Sigmoid colon (tissue), 7 donors: ENCODE measurements at places on chromosomes 7 and 10. TPM values are rescaled to one million over a fixed set of nuclear protein-coding genes. Genes with fewer than 3 reads are reported as not detected.
A peak's percentile ranks its signal among the peaks of the same experiment; 100 is the strongest.

DNA sequence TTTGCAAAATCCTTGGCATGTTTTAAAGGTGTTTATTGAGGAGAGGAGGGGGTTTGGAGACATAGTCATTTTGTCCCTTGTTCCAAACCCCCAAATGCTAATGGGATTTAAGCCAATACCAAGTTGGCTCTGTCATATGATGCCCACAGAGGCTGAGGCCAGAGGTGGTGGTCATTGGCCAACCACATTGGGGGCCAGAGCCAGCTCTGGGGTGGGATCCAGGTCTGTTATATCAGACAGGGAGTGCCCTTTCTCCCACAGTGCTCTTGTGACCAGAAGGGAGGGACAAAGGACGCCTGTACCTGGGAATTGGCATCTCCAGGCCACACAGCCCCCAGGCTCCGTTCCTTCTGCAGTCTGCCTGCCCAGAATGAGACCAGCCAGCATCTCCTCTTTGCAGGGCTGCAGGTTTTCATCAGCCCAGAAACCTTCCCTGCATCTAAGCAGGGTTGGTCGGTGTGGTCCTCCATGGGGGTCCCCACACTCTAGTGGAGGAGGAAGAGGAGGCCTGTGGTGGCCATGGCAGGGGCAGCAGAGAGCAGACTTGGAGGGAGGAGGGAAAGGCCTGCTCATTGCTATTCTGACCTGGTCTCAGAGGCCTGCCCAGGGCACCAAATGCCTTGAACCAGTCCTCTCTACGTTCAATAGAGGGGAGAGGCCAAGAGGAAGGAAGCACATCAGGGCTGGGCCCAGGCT is 17.9 kb downstream of the ADCYAP1R1 start:
- H3K36me3 ChIP-seq = no peaks in the 10 kb centered on the region
- peak; percentile 50 for DNase-seq
- peak overlapping the region; percentile 56 for H3K27ac ChIP-seq
- H3K4me3 ChIP-seq = no peak overlapping the region
- H3K27me3 ChIP-seq = no peaks in the 10 kb centered on the region

DNA sequence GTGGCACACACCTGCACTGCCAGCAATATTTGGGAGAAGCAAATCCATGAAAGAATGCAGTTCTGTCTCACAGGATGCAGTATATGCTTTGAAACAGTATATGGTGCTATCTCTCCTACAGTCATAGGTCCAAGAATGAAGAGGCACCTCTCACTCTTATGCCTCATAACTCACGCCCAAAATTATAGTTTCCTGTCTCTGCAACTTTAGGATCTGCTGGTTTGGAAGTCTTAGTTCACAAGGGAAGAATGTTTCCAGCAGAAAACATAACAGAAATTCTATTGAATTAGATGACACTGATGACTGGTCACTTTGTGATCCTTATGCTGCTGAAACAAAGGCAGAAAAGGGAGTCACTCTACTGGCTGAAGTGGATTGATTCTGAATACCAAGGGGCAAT is 5.7 kb downstream of the C10orf67 start:
- no peak for DNase-seq
- no peak overlapping the region for H3K4me3 ChIP-seq
- H3K27me3 ChIP-seq = no peaks in the 10 kb centered on the region
- no peaks in the 10 kb centered on the region for H3K36me3 ChIP-seq

DNA sequence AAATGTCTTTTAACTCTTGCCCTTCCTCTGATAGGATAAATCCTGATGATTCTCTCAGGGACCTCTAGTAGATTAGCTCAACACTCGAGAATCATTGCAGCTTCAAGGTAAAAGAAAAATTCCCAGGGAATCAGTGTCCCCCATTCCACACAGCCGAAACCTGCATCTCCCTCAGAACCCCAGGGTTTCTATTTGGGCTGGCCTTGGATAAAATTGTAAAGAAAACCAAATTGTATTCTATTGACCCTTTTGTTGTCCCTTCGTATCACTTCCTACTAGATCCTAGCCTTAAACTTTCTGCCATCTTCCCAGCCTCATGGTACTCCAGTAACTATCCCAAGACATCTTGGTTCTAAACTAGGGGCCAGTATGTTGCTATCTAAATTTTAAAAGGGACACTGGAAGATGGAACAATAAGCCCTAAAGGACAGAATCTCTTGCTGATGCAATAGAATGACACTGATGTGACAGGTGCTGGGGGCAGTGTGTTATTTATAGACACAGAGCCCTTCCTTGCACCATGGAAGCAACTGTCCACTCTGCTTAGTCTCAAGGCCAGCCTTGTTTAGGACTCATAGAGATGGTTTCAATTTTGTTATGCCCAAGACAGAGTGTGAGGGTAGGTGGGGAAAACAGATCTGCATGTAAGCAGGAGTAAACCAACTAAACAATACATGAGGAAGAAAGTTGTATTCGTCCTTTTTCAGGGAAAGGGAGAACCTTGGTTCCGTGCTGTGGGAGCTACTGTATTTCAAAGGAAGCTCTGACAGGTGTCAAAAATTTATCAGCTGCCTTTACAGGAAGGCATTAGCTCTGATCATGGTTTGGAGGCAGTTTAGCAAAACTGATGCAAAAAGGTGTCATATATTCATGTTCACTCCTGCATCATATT is 7.6 kb downstream of the ASB15 start:
- no peaks in the 10 kb centered on the region for H3K4me1 ChIP-seq
- H3K36me3 ChIP-seq = no peaks in the 10 kb centered on the region
- no peak overlapping the region for H3K27ac ChIP-seq
- no peaks in the 10 kb centered on the region for H3K27me3 ChIP-seq
- no peak overlapping the region for H3K4me3 ChIP-seq

DNA sequence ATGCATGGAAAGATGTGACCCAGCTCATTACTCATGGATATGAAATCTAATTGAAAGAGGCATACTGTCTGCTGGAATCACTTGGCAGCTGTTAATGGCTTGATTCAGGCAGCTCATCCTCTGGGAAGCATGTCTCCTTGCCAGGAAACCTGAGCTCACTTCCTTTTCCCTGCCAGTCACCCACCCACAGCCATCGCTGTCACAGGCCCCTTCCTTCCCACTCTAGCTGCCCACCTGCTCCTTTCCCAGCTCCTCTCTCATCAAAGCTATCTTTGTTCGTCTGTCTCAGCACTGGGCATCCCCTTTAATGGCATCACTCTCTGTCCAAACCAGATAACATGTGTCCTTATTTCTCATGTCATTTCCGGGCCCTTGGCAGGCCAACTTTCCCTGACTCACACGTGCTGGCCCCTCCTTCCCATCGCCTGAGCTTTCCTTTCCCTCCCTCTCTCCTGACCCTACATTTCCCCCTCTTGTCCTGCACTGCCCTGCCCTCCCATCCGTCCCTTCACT is 721.9 kb downstream of the TNS3 start:
- H3K27ac ChIP-seq = no peak overlapping the region
- H3K36me3 ChIP-seq = no peaks in the 10 kb centered on the region
- no peaks in the 10 kb centered on the region for H3K4me1 ChIP-seq
- no peaks in the 10 kb centered on the region for H3K27me3 ChIP-seq
- no peak overlapping the region for H3K4me3 ChIP-seq

DNA sequence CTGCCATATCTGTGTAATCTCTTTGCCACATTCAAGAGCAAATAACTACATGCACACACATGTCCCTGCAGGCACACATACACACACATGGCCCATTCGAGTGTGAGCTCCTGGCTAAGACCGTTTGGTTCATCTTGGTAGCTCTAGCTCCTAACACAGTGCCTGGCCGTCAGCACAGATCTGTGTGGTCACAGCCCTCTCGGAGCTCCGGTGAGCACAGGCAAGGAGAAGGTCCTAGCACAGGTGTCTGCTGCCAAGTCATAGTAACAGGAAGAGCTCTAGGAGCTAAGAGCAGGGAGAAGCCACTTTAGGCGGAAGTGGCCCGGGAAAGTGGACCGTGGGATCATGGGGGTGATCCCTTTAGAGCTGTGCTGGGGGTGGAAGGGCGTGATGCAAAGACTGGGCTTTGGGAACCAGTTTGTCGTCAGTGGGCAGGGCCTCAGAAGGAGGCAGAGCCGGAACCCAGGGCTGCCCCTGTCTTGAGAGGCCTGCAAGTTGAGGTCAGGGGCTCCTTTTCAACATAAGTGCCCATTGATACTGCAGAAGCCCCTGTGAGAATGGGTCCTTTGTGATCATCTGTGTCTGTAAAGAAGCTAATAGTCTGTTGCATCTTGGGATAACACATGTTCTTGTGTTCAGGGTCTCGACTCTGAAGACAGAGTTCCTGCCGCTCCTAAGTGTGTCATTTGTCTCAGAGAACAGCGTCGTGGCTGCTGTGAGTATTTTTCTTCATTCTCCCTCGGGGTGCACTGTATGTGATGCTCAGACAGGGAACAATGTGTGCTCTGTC is 16.6 kb upstream of the ARPC1B start:
- no peaks in the 10 kb centered on the region for H3K4me1 ChIP-seq
- peaks cover 45% of the 10 kb centered on the region for H3K36me3 ChIP-seq
- H3K4me3 ChIP-seq = no peak overlapping the region
- peak overlapping the region; percentile 53 for H3K27ac ChIP-seq
- H3K27me3 ChIP-seq = no peaks in the 10 kb centered on the region

GRCh38 chr10:49564461-49565009 is 25.6 kb upstream of the ERCC6 start:
- H3K27me3 ChIP-seq = no peaks in the 10 kb centered on the region
- no peak overlapping the region for H3K4me3 ChIP-seq
- no peaks in the 10 kb centered on the region for H3K36me3 ChIP-seq
- DNase-seq = no peak
- no peak overlapping the region for H3K27ac ChIP-seq

The FAM237B gene
- polyA plus RNA-seq = 0.01 TPM

The HOXA4 gene
- not detected for polyA plus RNA-seq

The ADGRA1 gene
- polyA plus RNA-seq = not detected

The HNRNPA2B1 gene
- 885 TPM for polyA plus RNA-seq

The METTL2B gene
- 9.6 TPM for polyA plus RNA-seq
